ENCODE measurements at places on chromosomes 3 and 15.

DNA sequence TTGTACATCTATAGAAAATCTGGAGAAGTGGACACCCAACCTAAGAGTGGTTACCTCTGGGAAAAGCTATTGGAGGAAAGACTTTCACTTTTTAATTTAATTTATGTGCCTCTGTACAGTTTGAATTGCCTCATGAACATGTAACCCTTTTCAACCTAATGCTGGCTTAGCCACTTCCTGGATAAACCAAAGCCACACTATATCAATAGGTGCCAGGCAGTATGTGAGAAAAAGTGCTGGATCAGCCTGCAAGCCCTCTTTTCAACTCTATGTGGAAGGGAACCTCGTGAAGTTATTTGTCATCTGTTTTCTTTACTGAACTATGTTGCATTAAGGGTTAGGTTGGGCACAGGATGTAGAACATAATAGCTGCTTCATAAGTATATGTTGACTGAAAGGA is 9.3 kb upstream of the TOPAZ1 start:
- DNase-seq, result no peak

DNA sequence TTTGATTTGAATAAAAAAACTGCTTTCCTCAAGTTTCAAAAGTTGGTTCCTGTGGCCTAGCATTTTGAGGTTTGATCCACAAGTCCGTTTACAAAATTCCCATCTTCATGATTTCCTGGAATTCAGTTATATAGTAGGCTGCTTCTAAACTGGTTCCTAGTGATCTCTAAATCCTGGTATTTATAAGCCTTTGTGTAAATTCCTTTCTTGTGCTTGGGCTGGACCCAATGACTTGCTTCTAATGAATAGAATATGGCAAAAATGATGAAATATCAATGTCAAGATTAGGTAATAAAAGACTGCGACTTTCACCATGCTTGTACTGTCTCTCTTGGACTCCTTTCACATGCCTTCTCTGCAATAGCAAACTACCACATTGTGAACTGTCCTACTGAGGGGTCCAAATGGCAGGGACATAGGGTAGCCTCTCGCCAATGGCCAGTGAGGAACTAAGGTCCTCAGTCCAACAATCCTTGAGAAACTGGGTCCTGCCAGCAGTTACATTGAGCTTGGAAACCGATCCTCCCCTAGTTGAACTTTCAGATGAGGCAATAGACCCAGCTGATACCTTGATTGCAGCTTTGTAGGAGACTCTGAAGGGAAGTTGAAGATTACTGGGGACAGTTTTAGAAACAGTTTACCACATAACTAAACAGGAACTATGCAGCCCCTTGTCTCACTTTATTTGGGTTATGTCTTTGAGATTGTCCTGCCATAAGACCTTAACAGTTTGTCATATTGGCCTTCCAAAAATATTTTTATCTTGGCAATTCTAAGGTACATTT is 303.9 kb upstream of the TBC1D5 start:
- no peak for DNase-seq

DNA sequence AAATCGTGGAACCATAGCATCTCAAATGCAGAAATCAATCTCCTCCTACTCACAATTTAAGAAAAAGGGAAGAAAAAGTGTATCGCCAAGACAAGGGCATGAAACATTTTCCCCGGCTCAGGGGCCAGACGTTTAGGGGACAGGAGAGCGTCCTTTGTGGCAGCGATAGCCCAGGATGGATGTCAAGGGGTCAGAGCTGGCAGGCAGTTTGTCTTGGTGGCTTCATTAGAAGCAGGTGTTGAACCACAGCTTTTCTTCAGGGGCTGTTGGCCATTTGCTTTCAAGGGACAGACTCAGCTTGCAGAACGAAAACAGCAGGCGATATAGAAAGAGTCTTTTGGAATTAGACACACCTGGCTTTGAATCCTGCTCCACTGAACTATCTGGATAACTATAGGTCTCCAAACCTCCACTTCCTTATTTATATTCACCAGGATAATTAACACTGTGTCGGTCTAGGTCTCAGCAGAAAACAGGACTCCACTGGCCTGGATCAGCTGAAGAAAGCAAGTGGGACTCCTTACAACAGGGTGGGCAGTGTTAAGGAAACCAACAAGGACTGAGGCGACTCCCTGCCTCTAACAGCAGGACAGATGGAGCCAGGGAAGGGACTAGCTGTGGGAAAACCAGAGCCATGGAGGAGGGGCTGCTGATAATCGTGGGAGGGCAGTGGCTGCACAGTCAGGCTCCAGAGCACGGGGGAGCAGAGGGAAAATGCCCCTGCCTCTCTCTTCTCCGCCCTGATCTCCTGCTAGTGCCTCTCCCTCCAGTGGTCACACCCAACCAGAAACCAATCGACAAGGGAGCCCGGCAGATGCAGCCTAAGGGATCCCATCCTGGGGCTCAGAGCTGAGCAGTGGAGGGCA is 123.6 kb downstream of the LIPC start:
- no peak for DNase-seq

DNA sequence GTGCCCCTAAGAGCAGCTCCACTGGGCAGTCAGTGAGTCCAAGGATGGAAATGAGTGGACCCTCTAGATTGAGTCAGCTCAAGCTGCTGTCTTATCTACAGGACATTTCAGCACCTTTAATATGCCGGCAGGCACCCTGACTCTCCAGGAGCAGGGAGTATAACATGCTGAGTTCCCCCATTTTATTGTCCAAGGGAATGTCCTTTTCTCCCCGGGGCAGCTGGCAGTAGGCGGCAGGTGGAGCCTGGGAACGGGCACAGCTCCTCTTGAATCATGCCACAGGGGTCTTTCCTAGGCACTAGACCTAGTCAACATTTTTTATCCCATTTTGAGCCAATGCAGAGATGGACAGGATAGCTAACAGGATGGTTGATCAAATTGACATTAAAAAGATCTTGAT is 14.8 kb downstream of the WNT7A start:
- DNase-seq, result no peak

- no peak for DNase-seq
These were observed 47.5 kb downstream of the DNASE1L3 start for GRCh38 chr3:58163234-58163633.

DNA sequence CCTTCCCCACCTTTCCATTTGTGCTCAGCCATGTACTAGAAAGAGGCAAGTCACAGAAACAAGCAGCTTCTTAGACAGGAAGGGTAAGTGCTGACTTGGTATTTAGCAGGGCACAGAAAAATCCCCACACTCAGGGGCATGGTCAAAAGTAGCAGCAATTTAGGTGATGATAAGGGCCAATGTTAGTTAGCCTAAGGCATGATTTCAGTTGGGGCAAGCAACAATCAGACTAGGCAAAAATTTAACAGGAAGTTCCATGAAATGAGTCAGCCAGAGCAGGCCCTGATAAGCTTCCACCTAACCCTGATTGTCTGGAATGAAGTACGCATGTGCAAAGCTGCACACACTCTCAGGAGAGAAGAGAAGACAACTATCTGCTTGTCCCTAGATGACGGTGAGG is 423.4 kb upstream of the UBE2E2 start:
- DNase-seq, result no peak

DNA sequence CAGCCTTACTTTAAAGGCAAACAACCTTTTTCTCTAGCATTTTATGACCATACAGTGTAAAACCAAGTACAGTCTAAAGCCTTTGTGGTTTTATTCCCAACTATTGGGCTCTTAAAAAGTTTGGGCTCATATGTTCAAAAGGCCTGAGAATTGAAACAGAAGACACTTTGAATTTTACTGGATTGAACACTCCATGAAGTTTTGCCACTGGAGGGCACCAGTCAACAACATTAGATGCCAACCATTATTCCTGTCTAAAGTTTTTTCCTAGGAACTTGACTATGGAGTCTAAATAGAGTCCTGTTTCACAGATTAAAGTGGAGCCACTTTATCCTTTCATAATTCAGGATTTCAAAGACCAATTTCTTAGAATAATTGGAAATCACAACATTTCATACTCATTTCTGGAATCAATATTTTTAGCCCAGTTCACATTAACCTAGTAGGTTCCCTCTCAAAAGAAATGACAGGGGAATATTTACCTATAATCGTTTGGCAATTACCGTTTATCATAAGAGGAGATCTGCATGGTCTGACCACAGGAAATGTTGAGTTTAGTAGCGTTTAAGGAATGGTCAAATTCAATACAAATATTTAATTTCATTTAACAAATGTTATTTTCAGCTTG is 244.1 kb upstream of the PDZRN3 start:
- peak; percentile 16 for DNase-seq

Measured in progenitor cell of endocrine pancreas (in vitro differentiated cells).